ENCODE measurements at places on chromosomes 4 and X.

GRCh38 chr4:121199742-121200561, 35.8 kb upstream of the TNIP3 start:
- DNase-seq = peak; percentile 15

- no peak for DNase-seq
Measured at GRCh38 chr4:146330392-146330791, 116.1 kb downstream of the REELD1 start.

DNA sequence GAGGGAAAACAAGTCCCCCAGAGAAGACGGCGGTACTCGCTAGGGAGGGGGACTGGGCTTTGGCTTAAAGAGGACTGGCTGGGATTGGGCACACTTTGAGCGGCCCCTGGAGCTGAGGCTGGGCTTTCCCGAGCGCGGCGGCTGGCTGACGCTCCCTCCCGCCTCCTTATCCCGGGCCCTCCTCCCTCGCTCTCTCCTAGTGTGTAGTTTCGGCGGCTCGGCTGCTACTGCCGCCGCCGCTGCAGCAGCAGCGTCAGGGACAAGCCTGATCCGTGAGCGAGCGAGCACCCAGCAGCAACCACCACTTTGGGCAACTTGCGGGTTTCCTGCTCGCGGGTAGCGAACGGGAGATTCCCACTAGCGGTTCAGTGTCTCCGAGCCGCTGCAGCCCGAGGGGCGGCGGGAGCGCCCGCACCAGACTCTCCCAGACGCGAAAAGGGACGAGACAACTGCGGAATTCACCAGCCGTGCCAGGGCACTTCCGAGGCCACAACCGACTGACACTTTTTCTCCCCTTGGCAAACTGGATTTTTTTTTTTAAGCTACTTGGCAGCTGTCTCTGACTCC, 632 bp upstream of the PCDH7 start:
- DNase-seq = no peak

DNA sequence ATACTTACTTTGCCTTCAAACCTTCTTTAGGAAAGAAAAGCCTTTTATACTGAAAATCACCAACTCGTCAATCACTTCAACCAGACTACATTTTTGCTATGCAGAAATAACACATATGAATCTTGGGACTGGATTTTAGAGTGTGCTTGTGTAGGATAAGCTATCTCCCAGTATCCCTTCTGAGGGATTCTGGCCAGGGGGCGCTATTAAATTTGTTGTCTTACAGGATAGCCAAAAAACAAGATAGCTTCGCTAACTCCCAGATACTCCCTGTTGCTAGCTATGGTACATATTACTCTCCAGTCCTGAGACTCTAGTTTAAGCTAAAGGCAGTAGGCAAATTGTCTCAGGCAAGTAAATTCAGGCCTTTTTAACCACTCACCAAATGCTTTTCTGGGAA, 167.2 kb downstream of the LHFPL1 start:
- DNase-seq = no peak

GRCh38 chr4:110474481-110474880, 1.5 kb upstream of the ENPEP start:
- no peak for DNase-seq

DNA sequence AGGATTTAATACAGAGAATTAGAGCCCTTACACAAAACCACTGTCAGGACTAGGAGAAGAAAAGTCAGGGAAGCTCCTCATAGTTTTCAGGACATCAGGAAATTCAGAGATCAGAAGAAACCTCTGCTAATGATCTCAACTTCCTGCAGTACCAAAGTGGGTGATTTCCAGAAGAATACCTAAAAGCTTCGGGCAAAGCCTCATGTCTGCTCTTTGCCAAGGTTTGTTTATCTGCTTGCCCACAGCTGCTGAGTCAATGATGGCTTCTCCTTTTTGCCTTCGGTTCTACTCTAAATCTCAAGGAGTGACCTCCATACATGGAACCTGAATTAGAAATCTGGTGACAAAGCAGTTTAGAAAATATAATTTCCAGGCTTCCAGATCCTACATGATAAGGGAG, 68.4 kb downstream of the USP38 start:
- DNase-seq = no peak

DNA sequence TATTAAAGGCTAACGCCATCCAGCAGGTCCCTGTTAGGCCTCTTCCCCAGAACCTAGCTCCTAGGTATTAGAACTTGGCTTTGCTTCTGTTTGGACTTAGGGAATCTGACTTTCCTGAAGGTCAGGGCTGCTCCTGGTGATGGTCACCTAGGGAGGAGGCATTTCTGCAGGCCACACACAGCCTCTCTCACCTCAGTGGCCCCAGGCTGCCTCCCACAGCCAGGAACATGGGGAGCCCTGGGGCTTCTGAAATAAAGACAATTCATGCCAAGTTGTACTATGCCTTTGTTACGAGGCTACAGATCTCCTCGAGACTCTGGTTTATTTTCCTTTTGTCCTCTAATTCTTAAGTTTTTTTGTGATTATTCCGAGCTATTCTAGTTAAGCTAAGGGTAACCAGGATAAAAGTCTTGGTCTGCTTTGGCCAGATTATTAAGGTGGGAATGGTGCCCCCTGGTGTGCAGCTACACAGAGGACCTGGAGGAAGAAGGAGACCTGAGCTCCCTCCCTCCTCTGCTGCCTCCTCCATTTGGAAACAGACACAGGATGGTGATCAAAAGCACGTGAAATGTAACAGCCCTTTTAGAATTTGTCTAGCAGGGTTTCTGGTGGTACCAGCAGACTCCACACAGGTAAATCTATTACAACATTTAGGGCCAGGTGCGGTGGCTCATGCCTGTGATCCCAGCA, 131.0 kb downstream of the DCLK2 start:
- DNase-seq = no peak
